NB4 (cell line): ENCODE measurements at places on chromosomes 5 and 9.

GRCh38 chr9:5184776-5185175 lies 663 bp downstream of the INSL6 start:
- no peak for DNase-seq

DNA sequence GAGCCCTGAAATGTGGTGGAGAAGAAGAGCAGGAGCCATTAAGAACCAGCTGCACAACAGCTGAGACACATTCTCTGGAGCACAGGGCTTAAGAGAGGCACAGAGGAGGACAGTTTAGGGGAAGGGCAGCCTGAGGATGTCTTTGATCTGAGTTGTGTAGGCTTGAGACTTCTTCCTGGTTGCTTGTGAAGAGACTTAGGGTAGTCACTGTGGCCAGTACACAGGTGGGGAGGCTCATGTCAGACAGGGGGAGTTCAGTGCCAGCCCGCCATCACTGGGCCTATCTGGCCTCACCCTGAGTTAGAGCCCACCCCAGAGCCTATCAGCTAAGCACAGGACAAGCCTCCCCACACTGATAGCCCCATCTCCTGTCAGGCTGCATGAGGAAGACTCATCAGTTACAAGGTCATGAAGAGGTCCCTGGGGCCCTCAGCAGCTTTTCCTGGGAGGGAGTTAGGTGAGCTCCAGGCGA lies 19.8 kb downstream of the SLC22A4 start:
- DNase-seq: no peak

- DNase-seq: peak; percentile 88
These were observed 6.2 kb upstream of the CD180 start for GRCh38 chr5:67202828-67203227.

DNA sequence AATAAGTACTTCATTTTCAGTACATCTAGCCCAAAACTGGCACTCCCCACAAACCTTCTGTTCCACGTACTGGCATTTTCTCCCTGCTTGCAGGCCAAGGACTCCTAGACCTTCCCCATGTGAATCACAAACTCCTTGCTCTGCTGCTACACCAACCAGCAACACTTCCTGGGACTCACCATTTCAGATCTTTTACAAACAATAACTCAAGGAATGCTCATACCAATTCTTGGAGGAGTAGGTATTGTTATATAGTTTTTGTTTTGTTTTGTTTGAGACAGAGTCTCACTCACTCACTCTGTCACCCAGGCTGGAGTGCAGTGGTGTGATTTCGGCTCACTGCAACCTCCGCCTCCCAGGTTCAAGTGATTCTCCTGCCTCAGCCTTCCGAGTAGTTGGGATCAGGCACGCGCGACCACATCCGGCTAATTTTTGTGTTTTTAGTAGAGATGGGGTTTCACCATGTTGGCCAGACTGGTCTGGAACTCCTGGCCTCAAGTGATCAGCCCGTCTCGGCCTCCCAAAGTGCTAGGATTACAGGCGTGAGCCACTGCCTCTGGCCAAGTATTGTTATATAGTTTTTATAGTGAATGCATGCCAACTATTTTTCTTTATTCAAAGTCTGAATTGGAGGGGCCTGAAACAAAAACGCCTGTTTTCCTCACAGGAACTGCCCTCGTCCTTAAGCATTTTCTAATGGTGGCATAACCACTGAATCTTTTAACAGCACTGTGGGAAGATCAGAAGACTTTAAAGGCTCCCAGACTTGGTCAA lies 210.8 kb downstream of the TSSK1B start:
- no peak for DNase-seq

DNA sequence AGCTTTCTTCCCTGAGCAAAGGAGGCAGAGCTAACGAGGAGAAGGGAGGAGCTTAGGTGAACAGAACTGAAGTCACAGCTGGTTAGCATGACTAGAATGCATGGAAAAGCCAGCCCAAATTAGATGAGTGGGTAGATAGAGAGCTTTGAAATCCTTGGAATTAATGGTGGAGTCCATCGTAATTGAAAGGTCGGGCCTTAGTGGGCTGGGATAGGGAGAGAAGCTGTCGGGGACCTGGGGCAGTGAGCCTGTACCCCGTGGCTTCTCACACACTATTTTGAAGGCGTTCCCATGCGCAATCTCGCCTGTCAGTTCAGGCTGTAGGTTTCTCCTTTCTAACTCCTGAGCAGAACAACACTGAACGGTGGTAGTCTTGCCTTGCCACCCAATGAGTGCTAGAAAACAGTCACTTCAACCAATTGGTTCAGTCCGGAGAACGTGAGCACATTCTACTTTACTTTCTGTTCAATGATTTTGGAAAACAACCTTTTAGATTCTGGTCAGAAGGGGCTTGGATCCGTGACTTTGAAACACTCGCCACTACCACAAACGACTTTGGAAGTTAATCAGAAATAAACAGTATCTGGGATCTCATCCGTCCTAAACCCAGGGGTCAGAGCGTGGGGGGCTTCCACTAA lies 655 bp upstream of the RAI14 start:
- peak; percentile 15 for DNase-seq

DNA sequence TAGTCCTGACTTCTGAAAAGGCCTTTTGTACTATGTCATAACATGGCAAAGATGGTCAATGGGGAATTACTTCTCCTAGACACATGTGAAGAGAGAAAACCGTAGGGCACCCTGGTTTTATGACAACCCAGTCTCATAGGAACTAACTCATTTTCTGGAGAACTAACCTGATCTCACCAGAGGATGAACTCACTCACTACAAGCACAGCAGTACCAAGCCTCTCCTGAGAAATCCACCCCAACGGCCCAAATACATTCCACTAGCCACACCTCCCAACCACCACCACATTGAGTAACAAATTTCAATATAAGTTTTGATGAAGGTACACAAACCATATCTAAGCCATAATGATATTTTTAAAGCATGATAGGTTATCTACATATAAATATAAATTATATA lies 909.3 kb upstream of the CDH10 start:
- DNase-seq: no peak

DNA sequence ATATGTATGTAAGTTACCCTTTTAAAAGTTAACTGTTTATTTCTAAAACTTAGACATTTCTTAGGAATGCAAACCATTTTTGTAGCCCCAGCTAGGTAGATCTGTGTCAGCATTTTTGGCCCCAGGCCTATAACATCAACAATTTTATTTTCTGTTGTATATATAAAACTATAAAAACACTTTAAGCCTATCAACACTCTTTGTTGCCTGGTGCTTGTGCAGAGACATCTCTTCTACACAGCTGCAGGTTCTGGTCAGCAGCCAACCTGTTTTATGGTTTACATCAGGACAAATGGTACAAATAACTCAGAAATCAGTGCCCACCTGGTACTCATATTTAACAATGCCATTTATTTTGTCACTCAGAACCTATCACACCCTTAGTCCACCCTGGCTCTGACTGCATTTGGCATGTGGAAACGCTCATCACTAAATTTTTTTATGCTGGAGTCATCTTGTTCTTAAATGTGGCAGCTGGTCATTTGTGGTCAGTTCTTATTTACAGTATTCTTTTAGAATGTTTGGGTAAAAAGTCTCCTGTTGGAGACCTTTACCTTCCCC lies 173.4 kb downstream of the DNAH5 start:
- DNase-seq: no peak

DNA sequence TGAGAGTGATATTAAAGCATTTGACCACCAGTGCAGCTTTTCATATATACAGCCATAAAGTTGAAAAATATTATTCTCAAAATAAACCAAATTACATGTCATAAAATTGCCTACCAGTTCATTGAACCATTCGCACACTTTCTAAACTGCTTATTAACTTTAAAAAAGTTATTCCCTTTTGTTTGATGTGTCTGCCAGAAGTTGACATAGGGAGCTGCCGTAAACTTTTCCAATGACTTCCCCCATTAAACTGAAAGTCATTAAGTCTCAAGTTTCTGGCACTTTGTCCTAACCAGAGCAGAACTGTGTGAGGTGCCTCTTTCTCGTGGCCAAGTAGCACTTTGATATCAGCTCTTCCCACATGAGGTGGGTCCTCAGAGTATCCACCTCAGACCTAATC lies 582.0 kb upstream of the DMAC1 start:
- DNase-seq: no peak

DNA sequence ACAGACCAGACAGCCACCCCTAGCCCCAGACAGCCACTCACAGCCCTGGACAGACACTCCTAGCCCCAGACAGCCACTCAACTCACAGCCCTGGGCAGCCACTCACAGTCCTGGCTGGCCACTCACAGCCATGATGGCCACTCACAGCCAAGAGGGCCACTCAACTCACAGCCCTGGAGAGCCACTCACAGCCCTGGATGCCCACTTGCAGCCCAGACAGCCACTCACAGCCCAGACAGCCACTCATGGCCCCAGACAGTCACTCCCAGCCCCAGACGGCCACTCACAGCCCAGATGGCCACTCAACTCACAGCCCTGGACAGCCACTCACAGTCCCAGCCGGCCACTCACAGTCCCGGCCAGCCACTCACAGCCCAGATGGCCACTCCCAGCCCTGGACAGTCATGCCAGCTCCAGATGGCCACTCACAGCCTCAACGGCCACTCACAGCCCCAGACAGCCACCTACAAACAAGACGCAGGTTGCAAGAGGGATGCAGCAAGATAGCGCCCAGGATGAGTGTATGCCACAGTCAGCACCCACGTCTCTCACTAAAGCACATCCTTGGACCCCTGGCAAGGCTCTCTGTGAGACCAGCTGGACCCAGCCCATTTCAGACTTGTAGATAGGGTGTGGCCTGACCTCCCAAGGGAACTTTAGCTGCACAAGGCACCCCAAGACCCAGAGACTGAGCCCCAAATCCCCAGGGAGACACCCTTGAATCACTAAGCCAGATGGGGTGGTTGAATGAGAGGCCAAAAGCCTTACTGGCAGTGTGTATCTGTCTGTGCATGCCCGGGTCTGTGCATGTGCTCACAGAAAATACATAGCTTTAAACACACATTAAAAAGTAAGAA lies 22.4 kb downstream of the ZDHHC11B start:
- no peak for DNase-seq

GRCh38 chr5:143051244-143052058 lies 281.3 kb downstream of the ARHGAP26 start:
- DNase-seq: peak; percentile 92

- DNase-seq: peak; percentile 88
These were observed 2.6 kb upstream of the GAPVD1 start for GRCh38 chr9:125258832-125259534.

GRCh38 chr5:73388740-73389139 lies 59.8 kb downstream of the FOXD1 start:
- no peak for DNase-seq

GRCh38 chr9:38244971-38245370 lies 147.5 kb upstream of the ALDH1B1 start:
- no peak for DNase-seq

- no peak for DNase-seq
These were observed 150.7 kb downstream of the ICE1 start for GRCh38 chr5:5572976-5573797.
